Fibroblast of lung (primary cell): ENCODE measurements at places on chromosomes 16 and 17.
A peak's percentile ranks its signal among the peaks of the same experiment; 100 is the strongest.

DNA sequence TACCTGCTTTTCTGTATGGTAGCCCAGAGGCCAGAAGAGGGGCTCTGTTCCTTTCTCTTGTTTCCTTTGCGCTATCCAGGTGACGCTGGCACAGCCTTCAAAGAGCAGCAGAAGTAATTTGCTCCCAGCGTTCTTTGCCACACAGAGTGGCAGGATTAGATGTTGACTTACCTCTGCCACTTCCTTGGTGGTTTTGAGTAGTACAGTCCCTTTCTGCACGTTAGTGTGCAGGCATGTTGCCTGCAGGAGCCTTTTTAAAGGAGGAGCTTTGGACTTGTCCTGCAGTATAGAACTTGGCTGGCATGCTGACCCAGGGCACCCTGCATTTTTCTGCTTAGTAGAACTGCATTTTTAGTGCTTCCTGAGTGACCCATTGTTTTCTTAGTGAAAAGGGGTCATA lies at the start of gene ABCC11:
Gene ABCC11, minus strand, starts transcription at position 229 of the 400 bp plus-strand sequence. CDS start 15,618 bp downstream, outside the sequence.
- no peaks in the 10 kb centered on the region for H3K27me3 ChIP-seq
- no peaks in the 10 kb centered on the region for H3K4me1 ChIP-seq
- no peak within 1 kb of the TSS for H3K4me3 ChIP-seq
- no peak for DNase-seq

DNA sequence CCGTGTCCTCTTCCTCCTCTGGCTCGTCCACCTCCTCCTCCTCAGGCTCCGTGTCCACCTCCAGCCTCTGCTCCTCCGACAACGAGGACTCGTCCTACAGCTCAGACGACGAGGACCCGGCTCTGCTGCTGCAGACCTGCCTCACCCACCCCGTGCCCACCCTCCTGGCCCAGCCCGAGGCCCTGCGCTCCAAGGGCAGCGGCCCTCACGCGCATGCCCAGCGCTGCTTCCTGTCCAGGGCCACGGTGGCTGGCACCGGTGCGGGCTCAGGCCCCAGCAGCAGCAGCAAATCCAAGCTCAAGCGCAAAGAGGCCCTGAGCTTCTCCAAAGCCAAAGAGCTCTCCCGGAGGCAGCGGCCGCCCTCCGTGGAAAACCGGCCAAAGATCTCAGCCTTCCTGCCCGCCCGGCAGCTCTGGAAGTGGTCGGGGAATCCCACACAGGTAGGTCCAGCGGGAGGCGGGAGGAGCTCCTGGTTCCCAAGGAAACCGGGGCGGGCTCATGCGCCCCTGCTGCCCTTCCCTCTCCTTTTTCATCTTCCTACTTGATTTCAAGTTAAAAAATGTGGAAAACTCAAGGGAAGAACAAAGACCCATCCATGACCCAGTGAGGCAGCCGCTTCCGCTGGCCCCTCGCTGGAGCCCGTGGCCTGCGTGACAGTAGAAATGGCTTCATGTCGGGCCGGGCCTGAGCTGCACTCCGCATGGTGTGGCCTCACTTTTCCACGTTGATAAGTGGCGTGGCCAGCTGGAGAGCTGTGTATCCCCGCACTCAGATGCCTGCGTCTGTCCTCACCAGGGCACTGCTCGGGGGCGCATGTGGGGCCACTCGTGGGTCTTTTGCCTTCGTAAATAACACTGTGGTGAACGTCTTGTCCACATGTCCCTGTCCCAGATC lies 50.7 kb downstream of the ACTG1 start:
- DNase-seq, result no peak
- H3K4me1 ChIP-seq, result no peaks in the 10 kb centered on the region
- H3K27ac ChIP-seq, result no peak overlapping the region
- no peak overlapping the region for H3K4me3 ChIP-seq

DNA sequence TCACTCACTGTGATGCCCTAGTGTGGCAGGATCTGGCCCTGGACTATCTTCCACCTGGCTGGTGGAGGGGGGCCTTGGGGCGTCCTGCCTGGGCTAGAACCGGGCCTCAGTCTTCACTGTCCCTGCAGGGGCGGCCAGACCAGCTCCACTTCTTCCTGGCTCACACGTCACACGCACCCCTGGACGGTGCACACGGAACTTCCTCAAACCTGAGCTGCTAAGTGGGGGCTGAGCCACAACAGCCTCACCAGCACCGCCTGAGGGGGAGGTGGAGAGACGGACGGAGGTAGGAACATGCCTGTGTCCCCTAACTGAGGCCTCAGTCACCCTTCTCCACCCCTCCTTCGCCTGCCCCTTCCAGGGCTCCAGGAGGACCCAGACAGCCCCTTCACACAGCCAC lies 36.6 kb downstream of the TIMM22 start:
- no peak overlapping the region for H3K27ac ChIP-seq
- no peaks in the 10 kb centered on the region for H3K36me3 ChIP-seq
- no peak overlapping the region for H3K4me3 ChIP-seq
- peaks cover 21% of the 10 kb centered on the region for H3K4me1 ChIP-seq
- no peak for DNase-seq

- DNase-seq, result peak; percentile 30
- no peaks in the 10 kb centered on the region for H3K36me3 ChIP-seq
- H3K27ac ChIP-seq, result no peak overlapping the region
- H3K27me3 ChIP-seq, result no peaks in the 10 kb centered on the region
Measured at GRCh38 chr16:8936421-8936820, 27.3 kb downstream of the USP7 start.

- H3K27ac ChIP-seq, result no peak overlapping the region
- H3K4me1 ChIP-seq, result no peaks in the 10 kb centered on the region
- H3K27me3 ChIP-seq, result no peaks in the 10 kb centered on the region
- DNase-seq, result no peak
- H3K4me3 ChIP-seq, result no peak overlapping the region
Measured at GRCh38 chr16:8098947-8099512, 491.3 kb downstream of the TMEM114 start.
